ENCODE measurements at places on chromosomes 11 and 22. TPM values are rescaled to one million over a fixed set of nuclear protein-coding genes. Genes with fewer than 3 reads are reported as not detected.

FGF3 gene
- total RNA-seq, result not detected

SRSF8 gene
- total RNA-seq, result 31.8 TPM

UBQLNL gene
- 1.5 TPM for total RNA-seq

PATE4 gene
- not detected for total RNA-seq

ZNF408 gene
- total RNA-seq, result 5.4 TPM

GAS2 gene
- 13.0 TPM for total RNA-seq

CEP126 gene
- 2.3 TPM for total RNA-seq

BIRC2 gene
- total RNA-seq, result 96.0 TPM

CBLIF gene
- total RNA-seq, result 0.53 TPM

THY1 gene
- total RNA-seq, result 39.7 TPM

TMPRSS13 gene
- 0.76 TPM for total RNA-seq
